ENCODE measurements at places on chromosomes 3 and 15.

DNA sequence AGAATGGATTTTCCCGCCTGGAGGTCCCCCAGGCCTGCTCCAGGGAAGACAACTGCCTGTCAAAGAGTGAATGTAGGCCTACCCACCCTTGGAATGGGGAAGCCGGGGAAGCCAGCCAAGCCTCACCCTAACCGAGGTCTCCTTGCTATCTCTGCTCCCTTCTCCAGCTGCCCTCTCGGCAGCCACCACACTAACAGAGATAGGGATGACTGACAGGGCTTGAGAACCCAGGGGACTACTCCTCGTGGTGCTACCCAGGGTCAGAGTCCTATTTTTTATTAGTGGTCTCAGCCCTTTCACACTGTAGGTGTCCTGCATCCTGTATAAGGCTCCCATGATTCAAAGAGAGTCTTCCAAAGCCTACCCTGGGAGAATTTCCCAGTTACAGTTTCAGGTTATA is 160.6 kb upstream of the CHRM5 start:
- DNase-seq: no peak

DNA sequence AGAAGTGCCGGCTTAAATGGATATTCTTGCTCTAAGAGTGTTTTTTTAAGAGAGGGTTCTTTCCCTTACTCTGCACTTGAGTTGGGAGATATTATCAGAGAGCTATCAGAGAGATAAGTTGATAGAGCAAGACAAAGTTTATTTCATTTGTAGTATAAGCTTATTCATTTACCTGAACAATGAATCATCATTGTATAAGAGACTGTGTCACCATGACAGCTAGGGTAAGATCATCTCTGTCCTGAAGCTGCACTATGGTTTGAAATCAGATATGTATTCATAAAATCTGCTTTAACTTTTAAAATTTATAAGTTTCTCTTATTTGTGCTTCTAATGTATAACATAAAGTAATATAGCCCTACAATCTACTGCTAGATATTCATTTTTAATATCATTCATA is 128.1 kb upstream of the ARL6 start:
- no peak for DNase-seq

- DNase-seq: peak; percentile 51
Measured at GRCh38 chr3:29284497-29284896, 3.6 kb downstream of the RBMS3 start.

GRCh38 chr3:147411238-147411814 is 2.2 kb downstream of the ZIC1 start:
- DNase-seq: peak; percentile 84

GRCh38 chr3:120498556-120499346 is 48.0 kb upstream of the FSTL1 start:
- peak; percentile 96 for DNase-seq

DNA sequence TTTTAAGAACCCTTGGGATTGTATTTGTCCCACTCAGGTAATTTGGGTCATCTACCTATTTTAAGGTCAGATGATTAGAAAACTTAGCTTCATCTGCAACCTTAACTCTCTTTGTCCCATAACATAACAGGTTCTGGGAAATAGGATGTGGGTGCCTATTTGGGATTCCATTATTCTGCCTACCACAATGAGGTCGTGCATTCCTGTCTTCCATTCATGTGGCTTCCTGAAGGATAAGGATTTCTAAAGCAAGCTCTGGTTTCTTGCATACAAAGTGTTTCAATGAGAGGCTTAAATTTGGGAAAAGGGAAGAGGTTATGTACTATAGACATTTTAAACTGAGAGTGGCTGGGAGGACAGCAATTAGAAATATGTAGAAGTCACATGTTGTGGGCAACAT is 190.3 kb downstream of the MCTP2 start:
- DNase-seq: no peak

- peak; percentile 20 for DNase-seq
Measured at GRCh38 chr15:74245342-74245931, 9.3 kb downstream of the CCDC33 start.

- peak; percentile 34 for DNase-seq
Measured at GRCh38 chr3:132726341-132726823, 4.2 kb upstream of the NPHP3 start.

All from GM23248 (cell line).